Liver (tissue), 10 donors: ENCODE measurements at places on chromosomes 3 and 15.

DNA sequence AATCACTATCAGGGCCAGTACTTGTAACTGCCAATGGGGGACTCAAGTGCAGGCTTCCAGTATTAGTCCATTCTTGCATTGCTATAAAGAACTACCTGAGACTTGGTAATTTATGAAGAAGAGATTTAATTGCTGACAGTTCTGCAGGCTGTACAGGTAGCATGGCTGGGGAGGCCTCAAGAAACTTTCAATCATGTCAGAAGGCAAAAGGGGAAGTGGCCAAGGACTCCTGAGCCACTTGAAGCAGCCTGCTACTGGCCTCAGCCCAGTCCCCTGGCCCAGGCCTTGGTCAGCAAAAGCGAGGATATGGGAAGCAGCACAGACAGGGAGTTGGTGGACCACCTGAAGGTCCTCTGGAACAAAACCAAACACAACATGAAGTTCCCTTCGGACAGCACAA, 29.2 kb upstream of the OR5K1 start:
- no peak overlapping the region for H3K27ac ChIP-seq
- peaks cover 2% of the 10 kb centered on the region for H3K27me3 ChIP-seq
- no peak for DNase-seq
- no peaks in the 10 kb centered on the region for H3K36me3 ChIP-seq

DNA sequence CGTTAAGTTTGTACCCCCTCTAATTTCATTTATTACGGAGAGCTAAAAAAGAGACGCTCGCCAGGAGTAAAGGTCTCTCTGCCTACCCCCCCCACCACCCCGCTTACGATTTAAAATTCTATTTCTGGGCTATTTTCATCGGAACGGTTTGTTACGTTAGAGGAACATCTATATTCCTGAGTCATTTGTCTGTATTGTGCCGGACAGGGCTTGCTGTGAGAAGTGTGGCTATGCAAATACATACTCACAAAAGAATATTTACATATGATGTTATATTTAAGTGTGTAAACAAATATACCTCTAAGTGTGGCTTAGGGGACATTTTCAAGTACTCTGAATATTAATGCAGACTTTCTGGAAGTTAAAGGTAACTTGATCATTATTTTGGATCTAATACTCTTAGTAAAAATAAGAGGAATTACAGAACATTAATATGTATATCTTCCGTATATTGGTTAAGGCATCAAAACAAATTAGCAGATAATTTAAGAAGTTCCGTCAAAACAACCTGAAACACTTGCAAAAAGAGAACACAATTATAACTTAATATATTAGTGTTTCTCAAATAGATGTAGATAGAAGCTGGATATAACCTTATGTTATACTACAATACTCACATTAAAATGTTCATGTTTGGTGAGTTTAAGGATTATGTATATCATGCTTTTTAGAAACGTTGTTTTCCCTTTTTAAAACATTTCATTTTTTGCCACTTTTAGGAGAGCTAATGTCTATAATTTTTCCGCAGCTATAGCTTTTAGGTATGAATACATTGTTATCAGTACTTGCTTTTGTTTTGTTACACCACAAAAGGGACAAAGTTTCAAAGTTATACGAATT, 1.6 kb upstream of the SHOX2 start:
- DNase-seq: no peak
- no peak overlapping the region for H3K4me3 ChIP-seq
- peaks cover 5% of the 10 kb centered on the region for H3K27me3 ChIP-seq
- no peak overlapping the region for H3K27ac ChIP-seq

DNA sequence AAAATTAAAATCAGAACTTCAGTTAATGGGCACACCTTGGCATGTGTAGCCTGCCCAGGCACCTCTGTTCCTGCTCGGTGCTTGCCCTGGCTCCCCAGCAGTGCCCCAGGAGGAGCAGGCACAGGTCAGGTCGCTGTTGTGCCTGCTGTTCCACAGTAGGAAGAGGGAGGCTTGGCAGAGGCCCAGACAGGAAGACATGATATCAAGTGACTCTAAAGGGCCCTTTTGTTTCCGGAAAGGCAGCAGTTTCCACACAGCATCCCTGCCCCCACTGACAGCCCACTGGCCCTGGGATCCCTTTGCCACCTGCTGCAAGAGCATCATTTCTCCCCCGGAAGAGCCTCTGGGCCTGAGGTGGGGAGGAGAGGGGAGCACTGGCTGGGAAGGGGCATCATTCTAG, 40.5 kb upstream of the HES1 start:
- DNase-seq: no peak
- no peak overlapping the region for H3K4me3 ChIP-seq
- peaks cover 3% of the 10 kb centered on the region for H3K4me1 ChIP-seq
- H3K36me3 ChIP-seq: no peaks in the 10 kb centered on the region

DNA sequence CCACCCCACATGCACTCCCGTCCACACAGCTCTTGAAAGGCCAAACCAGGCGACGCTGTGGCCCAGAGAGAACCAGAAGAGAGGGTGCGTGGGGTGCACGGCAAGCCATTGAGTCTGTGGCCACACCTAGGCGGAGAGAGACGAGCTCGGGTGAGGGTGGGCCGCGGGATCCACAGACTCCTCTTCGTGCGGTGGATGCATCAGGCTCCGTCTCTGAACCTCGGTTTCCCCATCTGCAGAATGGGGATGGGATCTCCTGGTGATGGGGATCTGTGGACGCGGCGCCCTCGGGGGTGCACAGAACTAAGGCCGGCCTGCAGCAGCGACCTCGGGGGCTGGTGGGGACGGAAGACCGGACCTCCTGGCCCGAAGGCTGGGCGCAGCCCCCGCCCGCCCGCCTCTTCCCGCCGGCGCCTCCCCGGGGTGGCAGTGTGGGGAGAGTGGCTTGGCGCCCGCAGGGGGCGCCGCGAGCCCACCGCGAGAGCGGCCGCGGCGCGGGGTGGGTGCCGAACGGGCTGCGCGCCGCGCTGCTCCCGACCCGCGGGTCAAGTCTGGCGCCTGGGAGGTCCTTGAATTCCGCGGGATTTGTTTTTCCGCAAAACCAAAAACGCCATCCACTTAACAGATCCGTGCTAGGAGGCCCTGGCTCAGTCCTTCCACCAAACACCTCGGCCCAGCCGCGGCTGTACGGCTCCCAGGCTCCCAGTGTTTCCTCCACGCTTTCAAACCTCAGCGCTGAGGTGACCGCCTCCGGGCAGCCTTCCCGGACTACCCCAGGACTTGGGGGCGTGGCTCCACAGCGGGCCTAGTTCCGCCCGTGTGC, 13.2 kb upstream of the ADPGK start:
- peak overlapping the region; percentile 58 for H3K4me3 ChIP-seq
- no peaks in the 10 kb centered on the region for H3K27me3 ChIP-seq
- no peaks in the 10 kb centered on the region for H3K36me3 ChIP-seq
- H3K27ac ChIP-seq: no peak overlapping the region
- no peak for DNase-seq

DNA sequence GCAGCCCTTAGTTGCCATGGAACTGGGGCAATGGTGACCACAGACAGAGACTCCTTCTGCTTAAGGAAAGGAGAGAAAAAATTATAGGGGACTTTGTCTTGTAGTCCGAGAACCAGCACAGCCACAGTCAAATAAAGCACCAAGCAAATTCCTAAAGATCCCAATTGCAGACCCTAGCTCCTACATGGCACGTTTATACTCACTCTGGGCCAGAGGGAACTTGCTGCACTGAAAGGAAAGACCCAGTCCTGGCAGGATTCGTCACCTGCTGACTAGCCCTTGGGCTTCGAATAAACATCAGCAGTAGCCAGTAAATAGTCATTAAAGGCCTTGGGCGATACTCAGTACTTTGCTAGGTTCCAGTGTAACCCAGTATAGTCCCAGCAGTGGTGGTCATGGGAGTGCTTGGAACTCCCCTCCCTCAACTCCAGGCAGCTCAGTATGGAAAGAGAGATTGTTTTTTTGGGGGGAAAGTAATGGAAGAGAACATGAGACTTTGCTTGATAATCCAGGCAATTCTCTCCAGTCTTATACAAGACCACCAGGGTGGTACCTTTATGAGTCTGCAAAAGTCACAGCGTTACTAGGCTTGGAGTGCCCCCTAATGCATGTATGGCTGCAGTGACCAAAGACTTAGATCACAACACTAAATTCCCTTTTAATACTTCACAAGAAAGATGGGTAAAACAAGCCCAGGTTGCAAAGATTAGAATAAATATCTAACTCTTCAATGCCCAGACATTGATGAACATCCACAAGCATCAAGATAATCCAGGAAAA, 66.4 kb upstream of the AGTR1 start:
- DNase-seq: no peak
- no peak overlapping the region for H3K4me3 ChIP-seq
- H3K27me3 ChIP-seq: no peaks in the 10 kb centered on the region
- no peaks in the 10 kb centered on the region for H3K36me3 ChIP-seq

DNA sequence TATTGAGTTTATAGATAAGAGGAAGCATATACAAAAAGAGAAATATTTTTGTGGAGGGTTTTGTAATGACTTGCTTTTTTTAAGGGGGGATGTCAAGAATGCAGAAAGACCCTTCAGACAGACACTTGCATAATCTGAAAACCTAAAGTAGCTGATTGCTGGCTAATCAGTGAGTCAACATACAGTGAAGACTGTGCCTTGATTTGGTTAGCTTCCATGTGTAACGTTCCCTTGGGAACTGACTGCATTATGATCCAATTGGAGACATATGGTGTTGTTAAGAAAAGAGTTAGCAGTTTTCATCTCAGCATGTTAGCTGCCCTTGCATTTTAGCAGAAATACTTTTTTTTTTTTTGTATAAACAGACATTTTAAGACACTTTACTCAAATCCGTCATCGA, 483.2 kb downstream of the RBMS3 start:
- peaks cover 10% of the 10 kb centered on the region for H3K4me1 ChIP-seq
- H3K27me3 ChIP-seq: no peaks in the 10 kb centered on the region
- no peak overlapping the region for H3K27ac ChIP-seq
- no peaks in the 10 kb centered on the region for H3K36me3 ChIP-seq
- DNase-seq: no peak
- no peak overlapping the region for H3K4me3 ChIP-seq

GRCh38 chr3:193446965-193447602, 68.5 kb upstream of the ATP13A5 start:
- DNase-seq: no peak
- H3K4me1 ChIP-seq: no peaks in the 10 kb centered on the region
- no peak overlapping the region for H3K4me3 ChIP-seq
- H3K36me3 ChIP-seq: no peaks in the 10 kb centered on the region
